Stimulated activated CD8-positive, alpha-beta memory T cell treated with anti-CD3 and anti-CD28 coated beads, Interleukin-4, amount 100 ng/mL, for 48 hours (primary cell): ENCODE measurements at places on chromosomes 3 and 15.

GRCh38 chr3:129040579-129041300 is 19.8 kb upstream of the GP9 start:
- DNase-seq = no peak

GRCh38 chr3:150074277-150074676 is 103.6 kb upstream of the PFN2 start:
- DNase-seq = no peak

DNA sequence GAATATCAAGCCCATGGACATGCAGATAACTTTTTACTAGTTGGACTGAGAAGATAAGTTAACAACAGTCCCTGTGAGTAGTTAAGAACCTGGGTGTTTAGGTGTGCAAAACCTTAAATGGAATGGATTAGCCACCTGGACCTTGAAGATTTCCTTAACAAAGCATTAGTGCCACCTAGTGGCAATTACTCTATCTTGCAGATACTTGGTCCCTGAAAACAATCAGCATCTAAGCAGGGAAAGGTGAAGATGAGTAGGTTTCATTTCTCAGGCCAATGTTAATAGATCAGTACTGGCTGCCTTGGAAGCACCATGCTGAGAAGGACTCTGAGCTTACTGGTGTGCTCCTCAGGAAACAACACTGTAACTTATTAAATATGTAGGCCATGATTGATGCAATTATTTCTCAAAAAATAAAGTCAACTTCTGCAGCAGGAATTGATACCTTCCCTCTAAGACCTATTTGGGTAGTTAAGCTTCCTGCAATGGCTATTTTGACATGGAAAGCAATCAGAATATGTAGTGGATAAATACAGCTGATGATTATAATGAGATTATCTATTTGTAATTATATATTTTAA is 329.4 kb downstream of the TBC1D5 start:
- DNase-seq = no peak

- no peak for DNase-seq
Measured at GRCh38 chr15:98963444-98963843, 44.1 kb downstream of the PGPEP1L start.

DNA sequence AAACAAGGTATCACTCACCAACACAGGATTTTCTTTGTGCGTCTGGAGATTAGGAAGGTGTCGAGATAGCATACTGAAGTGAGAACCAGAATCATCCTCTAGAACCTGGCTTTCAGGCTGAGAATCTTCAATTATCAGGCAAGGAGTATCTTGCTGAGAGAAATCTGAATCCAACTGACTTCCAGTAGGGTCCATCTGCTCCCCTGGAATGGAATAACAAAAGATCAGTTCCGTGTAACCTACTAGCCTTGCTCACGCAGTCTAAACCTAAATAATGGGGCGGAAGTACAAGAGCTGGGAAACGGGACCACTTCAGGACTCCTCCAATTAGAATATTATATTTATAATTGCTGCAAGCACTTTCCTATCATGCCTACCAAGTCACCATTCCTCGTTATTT is 690 bp downstream of the TP53BP1 start:
- DNase-seq = no peak

GRCh38 chr3:42052132-42052483 is 39.0 kb upstream of the TRAK1 start:
- no peak for DNase-seq
